ENCODE measurements at places on chromosomes 1 and 21.

GRCh38 chr1:76677416-76678405 lies 189.6 kb upstream of the ST6GALNAC5 start:
- no peak for DNase-seq

- DNase-seq: no peak
Measured at GRCh38 chr1:116674751-116675150, 7.2 kb upstream of the IGSF3 start.

- no peak for DNase-seq
Measured at GRCh38 chr1:67855444-67855843, 22.2 kb upstream of the GNG12 start.

GRCh38 chr1:176880955-176881595 lies 283.4 kb downstream of the ASTN1 start:
- DNase-seq: no peak

GRCh38 chr1:155859881-155860871 lies 809 bp downstream of the SYT11 start:
- DNase-seq: peak; percentile 36

- no peak for DNase-seq
Measured at GRCh38 chr1:110174961-110175360, 24.7 kb downstream of the SLC6A17 start.

DNA sequence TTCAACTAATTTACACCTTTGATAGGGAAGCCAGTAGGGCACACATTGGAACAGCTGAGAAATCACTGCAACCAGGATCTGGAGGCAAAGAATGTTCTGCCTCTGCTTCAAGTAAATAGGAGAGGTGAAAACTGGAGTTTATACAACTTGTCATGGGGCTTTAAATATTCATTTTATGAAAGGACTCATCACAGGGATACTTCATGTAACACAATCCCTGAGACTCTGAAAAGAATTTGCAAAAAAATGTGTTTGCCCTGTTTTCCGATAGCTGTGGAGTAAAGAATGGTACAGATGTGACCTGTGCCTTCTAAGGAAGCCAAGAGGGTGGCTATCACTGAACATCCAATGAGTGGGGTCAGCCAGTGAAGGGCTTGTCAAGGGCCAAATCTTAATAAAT lies 152.0 kb downstream of the LMX1A start:
- DNase-seq: no peak

GRCh38 chr1:54117815-54118563 lies 34.8 kb downstream of the CDCP2 start:
- DNase-seq: no peak

DNA sequence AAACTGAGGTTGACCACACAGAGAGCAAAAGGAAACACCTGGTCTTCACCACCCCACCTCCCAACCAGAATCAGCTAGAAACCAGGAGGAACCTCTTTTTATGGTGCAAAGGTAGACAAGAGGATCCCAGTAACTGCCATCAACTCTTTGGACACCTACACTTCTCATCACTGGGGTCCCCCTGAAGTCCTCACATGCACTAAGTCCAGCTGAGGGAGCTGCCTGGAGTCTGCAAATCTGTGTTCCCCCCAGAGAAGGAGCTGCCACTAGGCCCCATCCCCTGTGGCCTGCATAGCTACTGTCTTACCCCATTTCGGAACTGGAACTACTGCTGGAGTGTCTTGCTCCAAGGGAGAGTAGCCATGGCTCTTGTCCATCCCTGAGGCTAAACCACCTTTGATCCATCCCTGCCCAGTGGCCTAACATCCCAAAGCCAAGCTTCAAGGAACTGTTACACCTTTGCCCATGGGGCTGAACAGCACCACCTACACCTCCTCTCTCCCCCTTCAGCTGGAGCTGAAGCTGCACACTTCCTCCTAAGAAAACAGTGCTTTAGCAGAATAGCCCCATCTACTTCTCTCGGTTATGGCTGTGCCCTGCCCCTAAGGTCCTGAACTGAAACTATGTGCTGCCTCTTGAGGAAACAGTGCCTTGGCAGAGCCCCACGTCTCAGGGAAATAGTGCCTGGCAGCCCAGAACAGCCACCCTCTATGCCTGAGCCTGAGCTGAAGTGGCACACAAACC lies 85.4 kb upstream of the CD53 start:
- peak; percentile 29 for DNase-seq

DNA sequence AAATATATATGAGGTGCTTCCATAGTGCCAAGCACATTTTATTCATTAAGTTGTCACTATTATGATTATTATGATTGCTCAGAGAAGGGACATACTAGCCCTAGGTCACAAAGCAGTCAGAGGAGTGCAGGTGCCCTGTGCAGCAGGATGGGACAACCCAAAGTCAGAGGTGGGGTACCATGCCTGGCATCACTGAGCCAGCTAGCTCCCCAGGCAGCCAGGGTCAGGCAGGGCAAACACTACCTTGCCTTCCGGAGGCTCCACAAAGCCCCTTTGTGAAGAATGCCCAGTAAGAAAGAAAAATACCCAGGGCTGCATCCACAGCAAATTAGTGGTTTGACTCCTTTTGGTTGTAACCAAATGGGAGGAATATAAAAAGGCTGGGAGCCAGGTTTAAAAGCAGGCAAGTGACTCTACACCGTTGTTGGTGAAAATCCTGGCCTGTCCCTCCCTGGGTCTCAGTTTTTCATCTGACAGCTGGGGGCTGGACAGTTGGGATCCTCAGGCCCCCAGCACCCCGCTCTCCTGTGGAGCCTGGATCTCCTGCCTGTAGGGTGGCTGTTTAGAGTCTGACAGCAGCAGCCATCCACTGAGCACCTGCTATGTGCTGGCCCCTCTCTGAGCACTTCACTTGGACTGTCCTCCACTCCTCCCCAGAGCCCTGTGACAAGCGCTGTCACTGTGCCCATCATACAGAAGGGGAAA lies 98.8 kb downstream of the GLIS1 start:
- no peak for DNase-seq

GRCh38 chr1:201284636-201285035 lies 1.3 kb downstream of the PKP1 start:
- DNase-seq: no peak

DNA sequence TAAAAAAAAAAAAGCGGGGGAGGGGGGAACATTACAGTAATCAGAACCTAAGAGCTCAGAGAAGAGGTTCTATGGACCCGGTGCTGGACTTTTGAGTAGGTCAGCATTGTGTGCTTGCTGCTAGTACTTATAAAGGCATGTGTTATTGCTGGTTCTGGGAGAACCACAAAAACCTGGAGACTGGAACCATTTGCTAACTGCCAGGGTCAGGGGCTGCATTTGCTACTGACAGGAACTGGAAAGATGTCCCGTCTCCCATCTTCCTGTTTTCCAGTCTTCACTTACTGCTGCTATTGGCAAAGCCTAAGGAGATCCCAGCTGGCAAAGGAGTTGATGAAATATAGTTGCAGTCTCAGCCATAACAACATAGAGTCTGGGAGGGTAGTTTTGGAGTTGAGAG lies 4.3 kb downstream of the RNF2 start:
- DNase-seq: no peak

GRCh38 chr1:115783311-115783710 lies 14.8 kb upstream of the CASQ2 start:
- DNase-seq: no peak

DNA sequence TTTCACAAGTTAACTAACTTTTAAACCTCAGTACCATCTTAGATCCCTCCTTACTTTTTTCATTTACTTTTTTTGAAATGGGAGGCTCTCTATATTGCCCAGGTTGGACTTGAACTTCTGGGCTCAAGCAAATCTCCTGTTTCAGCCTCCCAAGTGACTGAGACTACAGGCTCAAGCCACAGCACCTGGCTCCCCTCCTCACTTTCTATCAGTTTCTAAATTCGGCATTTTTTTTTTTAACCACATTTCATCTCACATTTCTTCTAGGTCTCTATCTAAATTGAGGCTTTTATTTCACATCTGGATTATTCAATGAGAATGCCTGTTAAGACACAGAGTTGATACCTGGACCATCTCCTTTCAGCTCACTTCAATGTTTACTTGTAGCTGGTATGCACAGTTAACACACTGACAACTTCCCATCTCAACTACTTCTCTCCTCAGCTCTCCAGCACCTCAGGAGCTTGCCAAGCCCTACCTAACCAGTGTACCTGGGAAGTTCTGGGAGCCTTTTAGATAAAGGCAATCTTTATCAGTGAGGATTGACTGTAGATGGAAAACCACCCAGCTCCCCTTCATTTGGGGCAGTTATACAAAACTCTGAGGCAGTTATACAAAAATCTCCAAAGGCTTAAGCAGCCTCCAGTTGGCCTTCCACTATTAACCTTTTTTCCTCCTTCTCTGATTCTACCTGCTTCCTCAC lies 3.4 kb downstream of the USP33 start:
- DNase-seq: no peak

DNA sequence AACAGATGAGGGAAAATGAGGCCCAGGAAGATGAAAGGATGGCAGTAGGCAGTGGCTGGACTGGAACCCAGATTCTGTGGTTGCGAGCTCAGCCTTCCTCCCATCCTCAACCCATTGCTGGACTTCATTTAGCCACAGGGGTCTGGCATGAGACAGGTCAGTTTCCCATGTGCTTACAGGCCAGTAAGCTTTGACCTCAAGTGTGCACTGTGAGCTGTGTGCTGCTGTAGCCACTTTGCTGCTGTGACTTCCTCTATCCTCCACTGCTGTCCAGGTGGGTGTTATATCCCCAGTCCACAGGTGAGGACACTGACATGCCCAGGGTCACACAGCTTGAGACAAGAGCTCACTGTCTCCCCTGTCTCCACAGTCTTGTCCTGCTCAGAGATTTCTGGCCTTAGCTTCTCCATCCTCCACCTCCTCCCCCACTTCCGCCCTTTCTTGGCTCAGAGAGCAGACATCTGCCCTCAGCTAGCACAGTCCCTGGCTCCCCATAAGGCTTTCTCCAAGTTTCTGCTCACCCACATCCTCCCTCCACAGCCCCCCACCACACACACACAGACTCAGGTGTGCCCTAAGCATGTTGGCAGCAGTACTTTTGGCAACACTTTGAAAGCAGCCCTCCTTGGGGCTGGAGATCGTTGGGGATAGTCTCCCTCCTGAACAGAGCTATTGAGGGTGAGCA lies 7.3 kb downstream of the IGSF21 start:
- DNase-seq: no peak

DNA sequence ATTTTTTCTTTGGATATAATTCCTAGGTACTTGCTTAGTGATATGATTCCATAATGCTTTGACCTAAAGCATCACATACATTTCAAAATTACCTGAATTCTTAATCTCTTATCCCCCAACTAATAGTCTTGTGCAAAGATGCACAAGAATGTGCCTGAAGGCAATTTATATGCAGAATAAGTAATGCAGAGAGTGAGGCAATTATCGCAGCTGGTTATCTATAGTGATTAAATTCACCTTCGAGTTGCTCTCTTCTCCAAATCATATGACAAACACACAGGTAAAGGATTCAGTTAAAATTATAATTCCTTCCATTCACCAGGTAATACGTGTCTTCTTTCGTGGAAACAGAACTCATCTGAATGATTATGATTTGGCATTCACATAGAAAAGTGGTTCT lies 717.3 kb downstream of the MRPL39 start:
- no peak for DNase-seq

GRCh38 chr1:21406659-21407058 lies 33.3 kb upstream of the NBPF3 start:
- DNase-seq: no peak

- DNase-seq: peak; percentile 21
Measured at GRCh38 chr1:92536980-92537884, 50.5 kb upstream of the GFI1 start.

- DNase-seq: no peak
Measured at GRCh38 chr1:85372683-85373377, 92.1 kb downstream of the DDAH1 start.

DNA sequence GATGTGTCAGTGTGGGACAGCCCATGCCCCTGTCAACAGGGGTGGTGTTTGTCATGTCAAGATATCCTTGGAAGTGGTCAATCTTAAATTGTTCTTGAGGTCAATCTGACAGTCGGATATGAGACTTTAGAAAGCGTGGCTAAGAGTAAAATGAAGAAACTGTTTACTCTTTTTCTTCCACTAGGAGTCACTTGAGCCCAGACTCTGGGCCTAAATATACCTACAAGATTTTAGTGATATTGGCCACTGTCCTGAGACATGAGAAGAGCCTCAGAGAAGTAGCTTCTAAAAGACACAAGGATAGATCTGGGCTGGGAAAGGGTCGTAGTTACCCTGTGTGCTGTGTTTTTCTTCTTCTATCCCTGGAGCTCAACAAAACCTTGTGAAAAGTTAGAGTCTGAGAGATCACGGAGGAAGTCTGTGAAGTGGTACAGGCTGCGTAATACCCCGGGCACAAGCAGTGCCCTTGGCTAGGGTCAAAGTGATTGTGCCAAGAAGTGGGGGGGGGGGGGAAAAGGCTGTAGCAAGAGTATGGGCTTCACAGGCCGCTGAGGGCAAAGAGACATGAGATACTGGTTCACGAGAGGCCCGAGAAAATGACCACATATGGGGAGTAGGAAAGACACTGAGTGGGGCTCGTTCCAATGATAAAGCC lies 355.2 kb upstream of the GREM2 start:
- DNase-seq: no peak

DNA sequence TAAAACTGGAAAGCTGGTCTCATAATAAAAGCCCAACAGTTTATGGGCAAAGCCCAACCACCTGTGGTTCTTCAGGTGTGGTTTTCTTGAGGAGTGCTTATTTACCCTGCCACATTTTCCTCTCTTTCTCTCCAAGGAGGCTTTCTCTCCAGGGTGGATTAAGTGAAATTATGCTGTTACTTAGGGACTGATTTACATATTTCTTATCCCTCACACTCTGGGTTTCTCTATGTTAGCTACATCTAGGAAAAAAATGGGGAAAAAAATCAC lies 4.8 kb downstream of the TBX19 start:
- no peak for DNase-seq

Measured in stimulated activated CD4-positive, alpha-beta T cell treated with anti-CD3 and anti-CD28 coated beads, Interleukin-4, amount 100 ng/mL, for 4 hours (primary cell).